ENCODE measurements at places on chromosomes 6 and 20.

DNA sequence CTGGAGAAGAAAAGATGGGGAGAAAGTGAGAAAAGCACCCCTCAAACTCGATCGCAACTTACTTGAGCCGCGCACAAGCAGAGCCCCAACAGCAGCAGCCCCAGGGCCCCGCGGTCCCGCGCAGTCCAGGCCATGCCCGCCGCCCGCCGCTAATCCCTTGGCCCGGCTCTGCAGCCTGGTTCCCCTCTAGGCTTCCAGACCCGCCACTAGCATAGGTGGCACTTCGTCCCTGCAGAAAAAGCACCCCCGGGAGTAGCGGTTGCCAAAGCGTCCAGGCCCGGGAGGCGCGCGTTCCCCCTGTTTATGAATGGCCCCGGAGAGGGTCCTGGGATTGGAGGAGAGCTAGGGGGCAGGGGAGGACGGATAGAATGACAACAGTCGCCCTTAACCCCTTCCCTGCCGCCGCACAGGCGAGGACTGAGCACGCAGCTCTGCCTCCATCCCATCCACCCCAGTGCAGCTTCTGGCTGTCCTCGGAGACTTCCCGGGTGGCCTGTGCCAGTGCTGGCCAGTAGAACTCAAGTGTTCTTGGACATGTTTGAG is 19.9 kb downstream of the COL9A1 start:
- no peak for DNase-seq

DNA sequence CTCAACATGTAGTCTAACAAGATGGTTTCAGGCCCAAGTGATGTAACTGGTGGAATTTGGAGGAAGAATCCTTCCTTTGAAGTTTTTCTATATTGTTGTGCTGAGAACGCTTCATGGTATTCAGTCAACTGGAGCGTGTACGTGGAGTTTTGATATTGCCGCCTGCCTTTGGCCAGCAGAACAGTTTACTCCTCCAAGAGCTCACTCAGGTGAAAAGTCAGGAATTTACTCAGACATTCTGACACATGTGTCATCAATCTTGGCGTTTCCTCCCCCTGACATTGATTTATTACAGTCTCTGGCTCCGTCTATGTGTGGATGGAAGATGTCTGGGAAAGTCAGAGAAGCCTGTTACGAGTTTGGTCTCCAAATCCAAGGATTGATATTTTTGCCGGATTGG is 19.0 kb upstream of the TGM2 start:
- DNase-seq = no peak

DNA sequence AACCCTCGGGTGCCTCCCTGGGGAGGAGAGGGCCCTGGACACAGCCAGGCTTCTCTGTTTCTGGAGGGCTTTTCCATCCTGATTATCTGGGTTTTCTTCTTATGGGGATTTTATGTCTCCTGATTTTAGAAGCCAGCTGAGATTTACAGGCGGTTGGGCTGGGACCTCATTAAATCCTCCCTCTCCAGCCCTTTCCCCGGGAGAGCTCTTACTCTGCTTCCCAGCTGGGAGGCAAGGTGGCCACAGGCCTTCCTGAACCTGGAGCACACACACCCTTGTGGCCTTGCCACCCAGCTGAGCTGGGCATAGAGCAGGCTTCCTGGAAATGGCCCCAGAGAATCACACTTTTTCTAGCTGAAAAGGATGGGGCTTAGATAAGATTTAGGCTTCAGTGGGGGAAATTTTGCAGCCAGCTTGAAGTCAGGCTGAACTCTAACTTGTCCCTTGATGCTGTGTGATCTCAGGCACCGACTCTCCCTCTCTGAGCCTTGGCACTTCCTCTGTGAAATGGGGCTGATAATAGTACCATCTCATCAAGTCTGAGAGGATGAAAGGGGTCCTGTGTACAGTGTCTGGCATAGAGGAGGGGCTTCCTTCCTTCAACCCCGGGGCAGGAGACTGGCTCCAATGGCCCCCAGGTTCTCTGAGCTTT is 16.6 kb downstream of the VSTM2L start:
- no peak for DNase-seq

- no peak for DNase-seq
Measured at GRCh38 chr6:166156942-166157341, 10.7 kb downstream of the TBXT start.
